GM13977 (cell line): ENCODE measurements at places on chromosomes 1 and 21.

- no peak for DNase-seq
These were observed 56.9 kb downstream of the TBCE start for GRCh38 chr1:235424092-235424491.

- no peak for DNase-seq
These were observed 44.8 kb downstream of the RIMS3 start for GRCh38 chr1:40620586-40621210.

- peak; percentile 71 for DNase-seq
These were observed 4.8 kb downstream of the RUNX3 start for GRCh38 chr1:24925082-24925779.

DNA sequence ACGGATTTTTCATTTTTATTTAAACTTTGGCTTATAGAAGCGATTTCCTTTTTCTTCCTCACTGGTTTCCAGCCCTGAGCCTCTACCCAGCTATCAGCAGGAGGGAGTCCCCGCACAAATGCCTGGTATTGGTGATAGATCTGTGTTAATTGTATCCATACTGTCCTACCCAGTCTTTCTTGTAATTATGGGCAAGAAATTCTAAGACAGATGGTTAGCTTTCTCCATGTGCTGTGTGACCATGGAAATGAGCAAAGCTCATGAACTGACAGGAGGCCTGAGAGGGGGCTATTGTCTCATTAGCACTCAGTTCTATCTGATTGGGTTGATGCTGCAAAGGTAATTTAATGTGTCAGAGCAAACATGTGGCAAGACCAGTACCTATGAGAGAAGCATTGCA, 108.1 kb upstream of the IVNS1ABP start:
- DNase-seq, result no peak
